ENCODE measurements at places on chromosomes 7 and 10.
A peak's percentile ranks its signal among the peaks of the same experiment; 100 is the strongest.

GRCh38 chr7:39565538-39565937 is 666 bp upstream of the YAE1 start:
- DNase-seq = no peak

DNA sequence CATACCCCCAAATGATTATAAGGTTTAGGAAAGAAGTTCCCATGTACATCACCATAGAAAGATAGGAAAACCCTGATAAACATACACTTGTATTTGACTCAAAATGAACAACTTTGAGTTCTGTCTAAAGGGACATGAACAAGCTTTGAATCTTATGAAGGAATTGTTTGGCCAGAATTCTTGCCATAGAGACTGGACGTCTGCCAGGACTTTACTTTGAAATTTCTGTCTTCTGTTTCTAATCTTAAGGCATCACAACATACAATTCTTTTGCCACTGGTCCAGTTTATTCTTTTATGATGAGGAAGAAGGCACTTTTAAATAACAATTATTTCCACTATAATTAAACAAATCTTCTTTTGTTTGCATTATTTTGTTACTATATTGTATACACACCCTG is 26.2 kb upstream of the CYP26C1 start:
- no peak for DNase-seq

- DNase-seq = no peak
These were observed 62.9 kb downstream of the REEP3 start for GRCh38 chr10:63583909-63584724.

GRCh38 chr10:9081961-9082360 is 1027.5 kb downstream of the GATA3 start:
- DNase-seq = no peak

- DNase-seq = no peak
These were observed 175.3 kb upstream of the SEMA3E start for GRCh38 chr7:83824214-83824613.

GRCh38 chr10:102112210-102112817 is 7.9 kb downstream of the LDB1 start:
- no peak for DNase-seq

DNA sequence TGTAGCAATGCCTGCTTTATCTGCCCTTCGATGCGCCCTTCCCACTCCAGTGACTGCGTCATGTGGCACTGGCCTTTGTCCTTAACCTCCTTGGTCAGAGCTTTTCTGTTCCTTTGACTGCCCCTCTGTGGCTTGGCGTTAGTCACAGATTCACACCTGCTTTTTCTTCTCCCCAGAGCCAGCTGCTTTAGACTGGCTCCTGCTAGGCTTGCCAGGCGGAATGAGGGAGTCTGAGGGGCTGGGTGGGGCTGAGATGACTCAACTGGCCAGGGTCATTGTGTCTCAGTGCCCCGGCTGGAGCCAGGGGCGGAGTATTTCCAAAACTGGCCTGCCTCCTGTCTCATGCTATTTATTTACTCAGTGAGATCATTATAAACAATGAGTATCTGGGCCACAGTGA is 194.1 kb downstream of the EMX2 start:
- DNase-seq = no peak

- peak; percentile 25 for DNase-seq
These were observed 565 bp downstream of the STRIP2 start for GRCh38 chr7:129434675-129435318.

All from GM20000 (cell line).